ENCODE measurements at places on chromosomes 2 and 18. TPM values are rescaled to one million over a fixed set of nuclear protein-coding genes. Genes with fewer than 3 reads are reported as not detected.

The SLC9A2 gene
- total RNA-seq: not detected

The DCDC2C gene
- not detected for total RNA-seq

The RAB6C gene
- total RNA-seq: not detected

The ANKRD30BL gene
- 1.2 TPM for total RNA-seq

The ANKRD62 gene
- 1.2 TPM for total RNA-seq

The SLC14A1 gene
- 3.4 TPM for total RNA-seq

The ZBTB7C gene
- 40.5 TPM for total RNA-seq

The IL36A gene
- total RNA-seq: 2.7 TPM

The IFIH1 gene
- total RNA-seq: 12.3 TPM

The DCAF17 gene
- total RNA-seq: 19.6 TPM

The VAMP5 gene
- 42.5 TPM for total RNA-seq

The ANKRD23 gene
- total RNA-seq: 0.98 TPM

The GPAT2 gene
- 1.2 TPM for total RNA-seq

The HOXD3 gene
- total RNA-seq: 11.8 TPM

The IL36G gene
- not detected for total RNA-seq

The LYG2 gene
- total RNA-seq: not detected

The HADHB gene
- 127 TPM for total RNA-seq

The CCDC178 gene
- 10.8 TPM for total RNA-seq

The CHRNG gene
- not detected for total RNA-seq

The CXCR1 gene
- 0.49 TPM for total RNA-seq

The PSMA8 gene
- total RNA-seq: not detected

The LIPG gene
- total RNA-seq: 1.7 TPM

The IL1F10 gene
- not detected for total RNA-seq

The SPDYA gene
- total RNA-seq: 5.2 TPM

The FAP gene
- total RNA-seq: 4.2 TPM

The GPR39 gene
- not detected for total RNA-seq

The PROC gene
- total RNA-seq: not detected

The OTX1 gene
- not detected for total RNA-seq

The AMER3 gene
- not detected for total RNA-seq

The ALK gene
- 0.74 TPM for total RNA-seq

The QPCT gene
- 6.9 TPM for total RNA-seq

The NLRC4 gene
- 0.74 TPM for total RNA-seq

The FBXO48 gene
- total RNA-seq: 1.2 TPM
